ENCODE measurements at places on chromosomes 12 and 14. TPM values are rescaled to one million over a fixed set of nuclear protein-coding genes. Genes with fewer than 3 reads are reported as not detected.

The SPIC gene
- not detected for total RNA-seq

The PTCSC3 gene
- total RNA-seq = not detected

The ADGRD1 gene
- total RNA-seq = 244 TPM

The LTBR gene
- total RNA-seq = 54.2 TPM

The ANO4 gene
- total RNA-seq = not detected

The PTHLH gene
- 2.2 TPM for total RNA-seq

The RFLNA gene
- 0.22 TPM for total RNA-seq

The MORN3 gene
- total RNA-seq = 0.20 TPM

The ANO2 gene
- total RNA-seq = 11.0 TPM

The LBHD2 gene
- total RNA-seq = not detected

The TTC7B gene
- 88.7 TPM for total RNA-seq

GRCh38 chr12:93520454-93520853, 52.0 kb upstream of the SOCS2 start:
- DNase-seq = no peak

GRCh38 chr14:91873471-91874415, 6.4 kb upstream of the TC2N start:
- DNase-seq = no peak

- no peak for DNase-seq
Measured at GRCh38 chr12:84841591-84841990, 71.0 kb downstream of the SLC6A15 start.

- peak; percentile 55 for DNase-seq
Measured at GRCh38 chr14:94548999-94549985, 11.9 kb upstream of the SERPINA4 start.

DNA sequence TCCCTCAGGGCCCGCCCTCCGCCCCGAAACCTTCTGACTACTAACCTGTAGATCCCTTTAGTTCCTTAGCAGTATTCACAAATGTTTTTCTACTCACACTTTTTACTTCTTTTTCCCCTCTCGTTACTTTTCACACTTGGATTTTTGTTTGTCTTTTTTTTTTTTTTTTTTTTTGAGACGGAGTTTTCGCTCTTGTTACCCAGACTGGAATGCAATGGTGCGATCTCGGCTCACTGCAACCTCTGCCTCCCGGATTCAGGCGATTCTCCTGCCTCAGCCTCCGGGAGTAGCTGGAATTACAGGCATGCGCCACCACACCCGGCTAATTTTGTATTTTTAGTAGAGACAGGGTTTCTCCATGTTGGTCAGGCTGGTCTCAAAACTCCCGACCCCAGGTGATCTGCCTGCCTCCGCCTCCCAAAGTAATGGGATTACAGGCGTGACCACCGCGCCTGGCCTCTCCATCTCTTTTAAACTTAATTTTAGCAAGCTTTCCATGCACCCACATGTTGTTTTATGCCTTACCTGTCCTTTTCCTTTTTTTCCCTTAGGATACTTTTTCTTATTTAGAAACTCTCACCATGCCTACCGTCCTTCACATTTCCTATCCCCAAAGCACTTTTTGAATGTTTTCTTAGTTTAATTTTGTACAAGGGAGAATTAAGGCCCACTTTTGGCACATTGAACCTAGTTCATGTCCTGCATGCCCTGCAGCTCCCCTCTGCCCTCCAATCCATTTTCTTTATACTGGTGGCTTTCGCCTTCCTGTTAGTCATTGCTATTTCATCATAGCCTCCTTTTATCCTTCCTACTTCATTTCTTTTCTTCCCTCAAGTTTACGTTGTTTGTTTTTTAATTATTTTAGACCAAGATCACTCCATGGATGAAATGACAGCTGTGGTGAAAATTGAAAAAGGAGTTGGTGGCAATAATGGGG, 1.1 kb downstream of the SP1 start:
- no peak for DNase-seq

- DNase-seq = no peak
Measured at GRCh38 chr12:48882315-48882687, 16.6 kb upstream of the RND1 start.

DNA sequence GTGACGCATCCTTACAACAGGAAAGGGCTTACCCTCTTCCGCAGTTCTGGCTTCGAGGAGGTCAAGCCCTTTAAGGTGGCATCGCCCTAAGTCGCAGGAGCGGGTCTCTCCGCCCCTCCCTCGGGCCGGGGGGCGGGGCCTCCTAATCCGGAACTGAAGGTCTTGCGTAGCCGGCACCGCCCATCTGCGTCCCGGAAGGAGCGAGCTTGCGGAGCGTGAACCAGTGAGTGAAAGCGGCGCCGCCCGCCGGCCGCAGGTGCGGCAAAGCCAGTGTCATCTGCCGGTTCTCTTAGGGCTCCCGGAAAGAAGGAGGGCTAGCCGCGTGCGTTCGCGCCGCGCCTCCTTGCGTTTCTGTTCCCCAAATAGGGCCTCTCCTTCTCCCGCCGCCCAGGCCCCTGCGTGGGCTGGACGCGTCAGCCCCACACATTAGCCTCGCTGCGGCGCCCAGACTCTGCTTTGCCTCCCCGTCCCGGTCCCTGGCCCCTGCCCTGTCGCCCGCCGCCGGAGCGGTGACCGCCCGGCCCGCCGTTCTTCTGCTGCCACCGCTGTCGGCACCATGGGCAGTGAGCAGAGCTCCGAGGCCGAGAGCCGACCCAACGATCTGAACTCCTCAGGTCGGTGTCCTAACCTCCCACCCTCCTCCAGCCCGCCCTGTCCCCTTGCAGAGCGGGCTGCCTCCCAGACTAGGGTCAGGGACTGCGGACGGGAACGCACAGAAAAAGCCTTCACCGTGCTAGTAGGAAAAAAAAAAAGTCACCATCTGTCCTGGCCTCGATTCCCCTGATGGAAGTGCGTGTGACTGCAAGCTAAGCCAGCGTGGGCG, at the start of gene BORCS5:
Gene BORCS5 (plus strand): TSS at position 183 of the 823 bp plus-strand sequence. CDS start 374 bp downstream, at position 557.
- peak; percentile 99 for DNase-seq

DNA sequence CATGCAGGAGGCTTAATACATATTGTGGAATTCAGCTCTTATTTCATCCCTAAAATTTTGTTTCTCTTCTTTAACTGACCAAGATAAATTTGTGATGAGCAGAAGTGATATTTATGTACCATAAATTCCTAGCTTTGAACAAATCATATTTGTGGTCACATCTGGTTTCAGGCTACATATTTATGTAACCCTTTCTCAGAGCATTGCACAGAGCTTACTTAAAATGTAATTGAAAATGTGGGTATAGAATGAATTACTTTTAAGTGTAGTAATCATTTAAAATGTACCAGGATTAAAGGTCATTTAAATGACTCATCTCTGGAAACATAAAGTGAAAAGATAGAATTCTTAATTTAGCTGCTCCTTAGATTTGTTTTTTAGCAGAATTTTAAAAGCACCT, 129.9 kb upstream of the FRMD6 start:
- no peak for DNase-seq

- DNase-seq = no peak
Measured at GRCh38 chr12:74980510-74980909, 229.1 kb downstream of the KCNC2 start.

GRCh38 chr12:90124914-90125313, 416.3 kb upstream of the ATP2B1 start:
- DNase-seq = no peak

DNA sequence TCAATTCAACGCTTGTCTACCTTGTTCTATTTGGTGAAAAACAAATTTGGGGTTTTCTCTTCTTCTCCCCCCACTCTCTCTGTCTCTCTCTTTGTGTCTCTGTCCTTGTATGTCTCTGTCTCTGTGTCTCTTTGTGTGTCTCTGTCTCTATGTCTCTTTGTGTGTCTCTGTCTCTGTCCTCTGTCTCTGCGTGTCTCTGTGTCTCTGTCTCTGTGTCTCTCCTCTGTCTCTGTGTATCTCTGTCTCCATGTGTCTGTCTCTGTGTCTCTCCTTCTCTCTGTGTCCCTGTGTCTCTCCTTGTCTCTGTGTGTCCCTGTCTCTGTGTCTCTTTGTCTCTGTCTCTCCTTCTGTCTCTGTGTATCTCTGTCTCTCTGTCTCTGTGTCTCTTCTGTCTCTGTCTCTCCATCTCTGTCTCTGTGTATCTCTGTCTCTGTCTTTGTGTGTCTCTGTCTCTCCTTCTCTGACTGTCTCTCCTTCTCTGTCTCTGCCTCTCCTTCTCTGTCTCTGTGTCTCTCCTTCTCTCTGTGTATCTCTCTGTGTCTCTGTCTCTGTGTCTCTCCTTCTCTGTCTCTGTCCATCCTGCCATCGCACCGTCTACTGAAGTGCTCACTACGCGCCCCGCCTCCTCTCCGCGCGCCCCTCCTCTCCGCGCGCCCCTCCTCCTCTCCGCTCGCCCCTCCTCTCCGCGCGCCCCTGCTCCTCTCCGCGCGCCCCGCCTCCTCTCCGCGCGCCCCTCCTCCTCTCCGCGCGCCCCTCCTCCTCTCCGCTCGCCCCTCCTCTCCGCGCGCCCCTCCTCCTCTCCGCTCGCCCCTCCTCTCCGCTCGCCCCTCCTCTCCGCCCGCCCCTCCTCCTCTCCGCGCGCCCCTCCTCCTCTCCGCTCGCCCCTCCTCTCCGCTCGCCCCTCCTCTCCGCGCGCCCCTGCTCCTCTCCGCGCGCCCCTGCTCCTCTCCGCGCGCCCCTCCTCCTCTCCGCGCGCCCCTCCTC, 12.8 kb downstream of the LRCOL1 start:
- DNase-seq = peak; percentile 81

- no peak for DNase-seq
Measured at GRCh38 chr14:95257521-95257920, 62.2 kb downstream of the CLMN start.

DNA sequence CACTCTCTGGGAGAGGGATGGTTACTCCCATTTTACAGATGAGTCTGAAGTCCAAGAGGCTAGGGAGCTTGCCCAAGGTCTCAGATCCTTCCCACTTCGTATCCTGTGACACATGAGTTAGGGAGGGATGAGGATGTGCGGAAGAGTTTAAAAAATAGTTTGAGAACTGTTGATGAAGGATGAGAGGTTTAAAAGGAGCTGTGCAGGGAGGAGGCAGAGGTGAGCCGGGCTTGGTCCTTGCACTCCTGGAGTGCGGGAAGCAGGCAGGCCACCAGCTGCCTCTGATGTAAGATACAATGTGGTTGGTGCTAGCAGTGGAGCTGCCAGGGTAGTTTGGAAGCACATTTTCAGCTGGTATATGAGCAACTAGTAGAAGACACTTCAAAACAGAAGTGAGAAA, 46.5 kb downstream of the TSPAN9 start:
- no peak for DNase-seq

GRCh38 chr12:58728397-58728796, 191.9 kb downstream of the LRIG3 start:
- DNase-seq = no peak

GRCh38 chr12:84692071-84692470, 220.5 kb downstream of the SLC6A15 start:
- no peak for DNase-seq

- no peak for DNase-seq
Measured at GRCh38 chr12:109255377-109255776, 53.7 kb downstream of the FOXN4 start.

DNA sequence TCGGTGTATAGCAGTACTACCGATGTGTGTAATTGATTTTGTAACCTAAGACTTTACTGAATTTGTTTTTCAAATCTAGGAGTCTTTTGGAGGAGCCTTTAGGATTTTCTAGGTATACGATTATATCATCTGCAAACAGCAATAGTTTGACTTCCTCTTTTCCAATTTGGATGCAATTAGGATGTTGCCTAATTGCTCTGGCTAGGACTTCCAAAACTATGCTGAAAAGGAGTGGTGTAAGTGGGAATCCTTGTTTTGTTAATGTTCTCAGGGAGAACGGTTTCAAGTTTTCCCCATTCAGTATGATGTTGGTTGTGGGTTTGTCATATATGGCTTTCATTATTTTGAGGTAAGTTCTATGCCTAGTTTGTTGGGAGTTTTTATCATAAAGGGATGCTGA, 171.6 kb upstream of the PDE3A start:
- DNase-seq = no peak

GRCh38 chr14:75281654-75282019, 3.0 kb downstream of the FOS start:
- DNase-seq = no peak
